Adrenal gland (tissue), 19 donors: ENCODE measurements at places on chromosomes 11 and 22.

- no peak for DNase-seq
Measured at GRCh38 chr11:46827995-46828394, 18.1 kb downstream of the CKAP5 start.

DNA sequence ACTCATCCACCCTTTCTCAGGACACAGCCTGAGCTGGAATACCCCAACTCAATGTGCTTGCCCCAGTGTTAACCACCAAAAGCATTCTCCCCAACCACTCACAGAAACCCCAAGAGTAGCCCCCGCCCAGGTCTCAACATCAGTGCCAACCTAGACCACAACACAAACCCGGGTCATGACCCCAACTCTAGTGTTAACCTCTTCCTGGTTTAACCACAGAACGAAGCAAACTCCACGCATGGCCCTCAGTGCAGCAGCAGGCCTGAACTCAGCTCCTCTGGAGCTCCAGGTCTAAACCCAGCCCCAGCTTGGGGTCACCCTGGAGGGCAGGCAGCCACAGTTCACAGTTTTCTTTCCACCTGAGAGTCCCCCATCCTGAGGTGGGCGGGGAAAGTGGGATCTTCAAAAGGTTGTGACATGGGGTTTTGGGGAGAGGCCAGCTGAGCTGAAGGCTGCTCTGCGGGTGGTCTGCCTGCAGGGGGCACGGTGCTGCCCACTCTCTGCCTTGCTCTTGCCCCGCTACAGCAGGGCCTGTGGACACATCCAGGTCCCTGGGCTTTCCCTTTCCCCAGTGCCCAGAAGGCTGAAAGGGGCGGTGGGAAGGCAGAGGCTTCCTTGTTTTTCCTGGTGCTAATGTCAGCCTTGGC lies 37.9 kb downstream of the NECTIN1 start:
- no peak for DNase-seq

DNA sequence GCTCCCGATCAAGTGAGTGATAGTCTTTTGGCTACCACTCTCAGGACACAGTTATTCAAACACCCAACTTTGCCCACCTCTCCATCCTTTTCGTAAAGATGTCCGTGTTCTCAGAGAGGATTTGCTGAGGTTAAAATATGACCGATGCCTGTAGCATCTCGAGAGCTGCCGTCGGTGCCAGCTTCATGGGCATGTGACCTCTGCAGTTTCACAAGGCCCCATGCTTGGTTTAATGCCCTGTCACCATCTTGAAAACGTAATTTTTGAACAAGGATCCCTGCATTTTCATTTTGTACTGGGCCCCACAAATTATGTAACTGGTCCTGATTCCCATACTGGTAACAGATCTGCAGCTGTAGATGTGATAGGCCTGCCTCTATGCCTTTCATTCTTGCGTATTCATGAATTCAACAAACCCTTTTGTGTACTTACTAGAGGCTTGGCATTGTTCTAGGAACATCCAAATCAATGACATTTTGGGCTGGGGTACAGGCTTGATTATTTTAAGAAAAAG lies 85.1 kb downstream of the BMAL1 start:
- DNase-seq = no peak

GRCh38 chr11:72643547-72643946 lies 30.7 kb downstream of the PDE2A start:
- DNase-seq = peak; percentile 45

DNA sequence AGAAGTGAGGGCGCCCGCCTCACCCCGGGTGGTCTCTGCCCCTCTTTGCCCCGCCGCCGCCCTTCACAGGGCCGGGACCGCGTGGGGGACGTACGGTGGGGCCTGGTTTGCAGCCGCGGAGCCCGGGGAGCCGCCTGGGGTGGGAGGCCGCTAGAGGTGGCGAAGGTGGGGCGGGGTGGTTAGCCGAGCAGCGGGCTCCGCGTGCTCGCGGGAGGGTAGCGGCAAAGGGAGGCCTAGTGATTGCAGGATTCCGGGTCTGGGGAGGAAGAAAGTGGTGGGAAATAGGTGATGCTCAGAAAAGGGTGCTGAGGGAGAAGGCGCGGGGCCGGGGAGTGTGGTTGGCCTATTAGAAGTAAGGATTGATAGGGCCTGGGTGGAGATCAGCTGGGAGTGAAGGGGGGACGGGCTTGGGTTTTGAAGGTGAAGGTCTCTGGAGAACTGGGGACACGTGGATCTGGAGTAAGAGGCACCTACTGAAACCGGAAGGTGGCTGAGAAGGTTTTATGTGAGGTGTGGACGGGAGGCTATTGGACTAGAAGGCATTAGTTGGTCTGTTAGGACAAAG lies 571 bp downstream of the FAR1 start:
- peak; percentile 43 for DNase-seq

- DNase-seq = no peak
Measured at GRCh38 chr22:26122920-26123468, 46.3 kb upstream of the SEZ6L start.

- DNase-seq = no peak
Measured at GRCh38 chr22:49604732-49605302, 222.9 kb downstream of the BRD1 start.

GRCh38 chr11:93734427-93735222 lies 6.7 kb downstream of the TAF1D start:
- DNase-seq = no peak

DNA sequence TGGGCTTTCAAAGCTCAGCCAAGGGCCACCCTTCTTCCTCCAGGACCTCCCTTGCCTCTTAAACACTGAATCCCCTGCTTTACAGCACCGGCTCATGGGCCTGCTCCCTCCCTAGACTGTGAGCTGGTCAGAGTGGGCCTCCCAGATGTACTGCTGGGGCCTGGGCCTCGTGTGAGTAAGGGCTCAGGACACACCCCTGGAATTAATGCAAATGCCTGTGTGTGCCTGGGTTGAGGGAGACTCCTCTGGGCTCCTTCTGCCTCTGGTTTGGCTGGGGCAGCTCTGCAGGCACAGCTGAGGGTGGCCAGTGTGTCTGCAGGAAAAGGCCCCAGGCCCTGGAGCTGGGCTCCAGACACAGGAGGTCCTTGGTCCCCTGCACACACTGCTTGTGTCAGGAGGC lies 24.2 kb downstream of the ALX4 start:
- DNase-seq = no peak

DNA sequence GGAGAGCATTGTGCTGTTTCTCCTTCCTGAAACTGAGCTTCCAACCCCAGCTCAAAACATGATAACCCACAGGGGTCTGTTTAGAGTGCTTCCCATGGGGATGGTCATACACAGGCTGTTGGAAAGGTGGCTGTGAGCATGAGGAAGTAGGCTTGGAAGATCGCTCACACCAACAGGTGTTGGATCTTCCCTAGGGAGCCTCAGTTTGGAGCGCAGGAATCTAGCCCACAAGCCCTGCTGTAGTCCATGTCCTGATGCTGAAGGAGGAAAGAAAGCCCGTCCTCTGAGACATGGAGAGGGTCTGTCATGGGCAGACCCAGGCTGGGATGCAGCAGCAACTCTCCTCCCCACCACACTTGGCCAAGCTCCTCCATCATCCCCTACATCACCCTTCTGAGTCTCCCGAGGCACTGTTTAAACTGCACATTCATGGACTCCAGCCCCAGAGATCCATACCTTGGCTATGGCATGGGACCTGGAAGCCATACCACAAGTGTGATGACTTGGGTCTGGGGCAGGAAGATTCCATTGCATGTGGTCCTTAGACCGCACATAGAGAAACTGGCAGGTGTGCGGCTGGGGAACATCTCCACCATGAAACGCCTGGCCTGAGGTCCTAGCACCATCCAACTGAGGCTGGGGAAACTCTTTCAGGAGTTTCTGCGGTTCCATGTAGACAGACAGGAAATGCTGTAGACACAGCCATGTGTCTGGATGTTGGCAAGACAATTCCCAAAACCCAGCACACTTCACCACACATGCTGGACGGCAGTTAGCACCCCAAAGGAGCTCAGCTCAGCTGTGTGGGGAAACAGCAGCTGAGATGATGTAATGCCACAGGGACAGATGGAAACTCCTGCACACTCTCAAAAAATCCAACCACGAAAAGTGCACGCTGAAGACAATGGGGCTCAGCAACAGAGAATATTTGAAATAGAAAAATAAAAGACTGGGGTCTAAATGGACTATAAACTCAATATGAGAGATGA lies 27.6 kb upstream of the TTC12 start:
- DNase-seq = no peak

DNA sequence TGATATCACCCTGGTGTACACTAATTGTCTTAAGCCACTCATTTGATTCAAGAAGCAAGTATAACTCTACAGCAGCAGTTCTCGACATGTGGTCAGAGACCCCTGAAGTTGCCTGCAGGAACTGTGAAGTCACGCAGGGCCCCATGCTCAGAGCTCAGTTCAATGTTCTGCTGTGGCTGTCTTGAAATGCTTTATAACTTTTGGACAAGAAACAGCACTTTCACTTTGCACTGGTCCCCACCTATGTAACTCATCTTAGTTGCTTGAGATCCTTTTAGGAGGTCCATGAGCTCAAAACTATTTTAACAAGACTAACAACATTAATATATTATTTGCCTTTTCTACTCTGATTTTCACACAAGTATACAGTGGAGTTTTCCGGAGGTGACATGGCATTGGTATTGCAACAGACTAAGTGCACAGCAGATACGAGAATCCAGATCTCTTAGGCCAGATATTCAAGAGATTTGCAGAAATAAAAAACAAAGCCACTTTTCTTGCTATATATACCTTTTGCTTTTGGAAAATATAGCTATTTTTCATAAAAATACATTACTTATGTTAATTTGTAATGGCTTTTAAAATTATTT lies 64.8 kb downstream of the PRR5L start:
- no peak for DNase-seq

- DNase-seq = no peak
Measured at GRCh38 chr11:16806791-16807190, 68.3 kb downstream of the C11orf58 start.

- no peak for DNase-seq
Measured at GRCh38 chr22:35037089-35037488, 28.9 kb upstream of the ISX start.

- DNase-seq = no peak
Measured at GRCh38 chr11:96424693-96425092, 34.9 kb downstream of the JRKL start.

DNA sequence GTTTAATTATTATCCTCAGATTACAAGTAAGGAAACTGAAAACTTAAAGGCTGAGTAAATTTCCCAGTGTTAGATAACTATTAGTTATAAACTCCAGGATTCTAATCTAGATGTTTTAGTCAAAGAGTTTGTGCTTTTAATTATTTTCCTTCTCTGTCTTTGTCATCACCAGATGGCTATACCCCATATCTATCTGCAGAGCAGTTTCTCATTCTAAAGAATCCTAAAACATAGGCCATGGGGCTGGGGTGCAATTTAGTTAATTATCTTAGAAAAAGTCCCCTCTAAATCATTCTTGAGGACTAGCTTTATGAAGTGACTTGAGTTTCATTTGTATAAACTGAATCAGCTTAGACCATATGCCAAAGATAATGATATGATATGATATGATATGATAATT lies 556.3 kb upstream of the ANO5 start:
- no peak for DNase-seq

GRCh38 chr22:35879351-35879750 lies 149.3 kb downstream of the RBFOX2 start:
- DNase-seq = no peak

DNA sequence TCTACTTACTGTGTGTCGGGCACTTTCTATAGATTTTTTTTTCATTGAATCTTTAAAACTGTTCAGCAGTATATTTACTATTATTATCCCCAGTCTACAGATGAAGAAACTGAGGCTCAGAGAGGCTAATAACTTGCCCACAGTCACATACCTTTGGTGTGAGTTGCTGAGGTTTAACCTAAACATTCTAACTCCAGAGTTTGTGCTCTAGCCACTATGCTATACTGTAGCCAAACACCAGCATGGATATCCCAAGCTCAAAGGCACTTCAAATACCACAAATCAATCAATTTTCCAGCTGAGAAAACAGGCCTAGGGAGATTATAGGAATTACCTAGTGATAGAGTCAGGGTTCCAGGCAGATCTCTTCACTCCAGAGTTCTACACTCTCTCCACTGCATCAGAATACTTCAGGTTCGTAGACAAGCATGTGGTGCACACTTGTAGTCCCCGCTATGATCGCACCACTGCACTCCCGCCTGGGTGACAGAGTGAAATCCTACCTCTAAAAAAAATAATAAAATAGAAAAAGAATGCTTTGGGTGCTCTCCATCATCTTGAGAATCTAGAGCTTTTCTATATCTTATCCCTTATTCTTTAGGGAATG lies 20.4 kb upstream of the UPB1 start:
- DNase-seq = no peak

- DNase-seq = no peak
Measured at GRCh38 chr11:130369141-130369691, 54.5 kb upstream of the ZBTB44 start.

DNA sequence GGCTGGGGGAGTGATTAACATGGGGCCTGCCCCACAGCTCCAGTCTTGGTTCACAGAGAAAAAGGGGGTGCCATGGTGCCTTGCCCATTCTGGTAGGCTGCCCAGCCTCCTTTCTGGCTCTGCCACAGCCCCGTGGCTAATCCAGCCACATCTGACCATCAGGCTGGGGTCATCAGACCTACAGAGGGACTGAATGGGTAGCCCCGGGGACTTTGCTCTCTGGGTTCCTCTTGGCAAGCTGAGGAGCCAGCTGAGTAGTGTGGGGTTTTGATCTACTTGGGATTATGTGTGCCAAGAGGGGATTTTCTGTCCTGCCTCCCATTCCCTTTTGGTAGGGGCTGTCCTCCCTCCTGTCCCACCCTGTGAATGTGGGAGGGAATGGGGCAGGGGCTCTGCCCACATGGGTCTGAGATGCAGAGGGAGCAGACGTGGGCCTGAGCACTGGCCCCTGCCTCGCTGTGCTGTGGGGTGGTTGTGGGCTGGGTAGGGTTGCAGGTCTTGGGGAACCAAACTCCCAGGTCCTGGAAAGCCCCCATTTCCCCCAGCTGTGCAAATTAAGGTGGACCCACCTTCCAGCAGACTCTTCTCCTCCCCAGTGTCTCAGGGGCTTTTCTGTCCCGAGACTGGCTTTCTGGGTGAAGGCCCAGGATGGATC lies 32.0 kb downstream of the CD82 start:
- no peak for DNase-seq

DNA sequence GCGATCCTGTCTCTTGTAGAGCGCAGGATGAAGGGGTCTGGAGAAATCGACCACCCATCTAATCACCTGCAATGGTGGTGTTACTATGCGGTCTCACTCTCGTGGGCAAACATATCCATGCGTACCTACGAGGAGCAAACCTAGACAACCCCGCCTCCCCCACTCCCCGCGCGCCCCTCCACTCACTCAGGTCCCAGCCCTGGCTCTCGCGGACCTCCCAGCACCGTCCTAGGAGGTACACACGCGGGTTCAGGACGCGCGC lies 887 bp downstream of the TRPC6 start:
- DNase-seq = no peak

GRCh38 chr22:43273902-43274484 lies 69.2 kb downstream of the SCUBE1 start:
- DNase-seq = peak; percentile 54
